ENCODE measurements at places on chromosomes 13 and 19.
A peak's percentile ranks its signal among the peaks of the same experiment; 100 is the strongest.

DNA sequence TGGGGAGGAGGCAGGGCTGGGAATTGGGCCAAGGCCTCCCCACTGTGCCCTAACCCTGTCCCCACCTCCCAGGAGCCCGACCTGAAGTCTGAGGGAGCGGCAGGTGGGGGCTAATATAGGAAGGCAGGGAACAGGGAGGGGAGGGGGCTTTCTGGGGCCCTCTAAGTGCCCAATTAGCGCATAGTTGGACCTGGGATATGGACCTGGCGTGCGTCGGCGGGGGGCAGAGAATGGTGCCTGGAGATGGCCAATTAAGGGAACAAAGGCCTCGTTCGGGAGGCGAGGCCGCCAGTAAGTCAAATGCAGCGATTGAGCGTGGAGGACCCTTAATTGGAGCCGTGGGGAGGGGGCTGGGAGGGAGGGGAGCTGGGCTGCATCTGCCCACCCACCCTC lies at the start of gene C19orf85:
TSS of gene C19orf85 (minus strand) at position 90 of the 393 bp plus-strand sequence. CDS start 197 bp downstream, outside the sequence.
- no peak for DNase-seq

DNA sequence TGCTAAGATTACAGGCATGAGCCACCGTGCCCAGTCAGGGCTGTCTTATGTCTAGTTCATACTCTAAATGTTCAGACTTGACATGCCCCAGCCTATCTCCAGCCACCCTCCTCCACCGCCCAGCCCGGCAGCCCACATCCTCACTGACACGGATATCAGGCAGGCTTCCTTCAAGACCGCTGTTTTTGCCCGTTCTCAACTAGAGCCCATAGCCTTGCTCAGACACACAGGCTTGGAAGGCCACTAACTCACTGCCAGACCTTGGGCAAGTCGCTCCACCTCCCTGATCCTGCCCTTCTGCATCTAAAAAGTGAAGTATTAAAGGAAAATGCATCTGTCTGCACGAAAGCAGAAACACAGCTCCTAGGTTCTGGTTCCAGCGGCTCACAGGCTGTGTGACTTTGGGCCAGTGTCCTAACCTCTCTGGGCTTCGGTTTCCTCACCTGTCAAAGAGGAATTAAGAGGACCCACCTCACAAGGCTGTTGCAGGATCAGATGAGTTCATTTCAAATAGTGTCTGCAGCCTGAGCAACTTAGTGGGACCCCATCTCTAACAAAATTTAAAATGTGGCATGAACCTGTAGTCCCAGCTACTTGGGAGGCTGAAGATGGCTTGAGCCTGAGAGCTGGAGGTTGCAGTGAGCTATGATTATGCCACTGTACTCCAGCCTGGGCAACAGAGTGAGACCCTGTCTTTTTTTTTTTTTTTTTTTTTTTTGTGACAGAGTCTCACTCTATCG lies 14.5 kb upstream of the CERS4 start:
- peak; percentile 58 for DNase-seq

DNA sequence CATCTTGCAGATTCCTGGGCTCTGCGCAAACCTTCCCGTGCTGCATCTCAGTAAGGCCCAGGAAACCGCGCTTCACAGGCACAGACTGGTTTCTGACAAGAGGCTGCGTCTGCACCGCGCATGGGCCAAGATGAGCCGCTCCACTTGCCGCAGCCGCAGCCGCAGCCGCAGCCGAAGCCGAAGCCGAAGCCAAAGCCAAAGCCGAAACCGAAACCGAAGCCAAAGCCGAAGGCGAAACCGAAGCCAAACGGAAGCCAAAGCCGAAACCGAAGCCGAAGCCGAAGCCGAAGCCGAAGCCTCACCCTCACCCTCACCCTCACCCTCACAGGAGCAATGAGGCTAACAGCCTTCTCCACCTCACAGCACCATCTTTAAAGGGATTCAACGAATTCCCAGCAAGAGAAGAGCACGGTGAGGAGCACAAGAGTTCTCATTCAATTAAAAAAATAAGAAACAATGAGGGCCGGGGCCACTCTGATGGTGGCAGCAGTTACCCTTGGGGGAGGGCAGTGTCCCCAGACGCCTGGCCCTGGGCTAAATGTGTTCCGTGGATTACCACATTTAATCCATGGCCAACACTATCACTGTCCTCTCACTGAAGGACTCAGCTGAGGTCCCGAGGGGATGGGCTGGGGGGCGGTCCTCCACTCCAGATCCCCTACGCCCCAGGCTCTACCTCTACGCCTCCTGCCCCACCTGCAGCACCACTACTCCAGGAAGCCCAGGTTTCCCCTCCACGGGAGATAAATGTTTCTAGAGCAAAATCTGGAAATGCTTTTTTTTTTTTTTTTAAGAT lies 29.1 kb downstream of the ZNF787 start:
- DNase-seq: no peak

GRCh38 chr19:39832341-39833083 lies 1.4 kb downstream of the DYRK1B start:
- no peak for DNase-seq

- no peak for DNase-seq
Measured at GRCh38 chr13:77318741-77319140, 8.2 kb downstream of the MYCBP2 start.

- DNase-seq: no peak
Measured at GRCh38 chr13:45951724-45952123, 100.2 kb upstream of the SIAH3 start.

GRCh38 chr13:108313382-108313781 lies 43.9 kb downstream of the TNFSF13B start:
- no peak for DNase-seq

DNA sequence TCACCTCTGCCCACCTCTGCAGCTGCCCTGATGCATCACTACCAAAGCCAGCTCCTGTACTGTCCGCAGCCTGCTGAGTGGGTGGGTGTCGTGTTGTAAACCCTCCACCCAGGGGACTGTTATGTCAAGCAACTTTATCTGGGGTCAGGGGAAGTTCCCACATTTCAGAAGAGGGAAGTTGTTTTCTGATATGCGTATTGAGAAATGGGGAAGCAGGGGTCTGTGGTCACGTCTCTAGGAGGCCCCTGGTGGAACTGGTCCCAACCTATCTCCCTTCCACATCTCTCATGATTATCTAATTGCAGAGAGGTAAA lies 31.2 kb downstream of the CLEC17A start:
- no peak for DNase-seq

DNA sequence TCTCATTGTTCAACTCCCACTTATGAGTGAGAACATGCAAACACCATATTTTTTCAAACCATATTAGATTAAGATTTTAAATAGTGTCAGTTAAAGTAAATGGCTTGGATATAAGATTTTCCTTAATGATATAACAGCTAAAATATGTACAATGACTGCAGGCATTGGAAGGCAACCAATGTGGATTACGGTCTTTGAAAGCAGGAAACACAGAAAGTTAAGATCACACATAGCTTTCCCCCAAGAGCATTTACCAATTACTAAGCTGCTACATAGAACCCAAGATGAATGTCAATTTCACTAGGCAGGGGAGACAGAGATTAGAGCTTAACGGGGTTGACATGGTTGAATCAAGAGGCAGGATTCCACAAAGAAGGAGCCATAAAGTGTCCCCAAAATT lies 173.2 kb upstream of the TRPC4 start:
- DNase-seq: no peak

GRCh38 chr19:12912571-12912970 lies 6.5 kb downstream of the SYCE2 start:
- no peak for DNase-seq

GRCh38 chr19:45952686-45953505 lies 20.8 kb downstream of the NOVA2 start:
- DNase-seq: peak; percentile 86

- peak; percentile 89 for DNase-seq
Measured at GRCh38 chr19:18109733-18110608, 12.4 kb downstream of the MAST3 start.

- DNase-seq: no peak
Measured at GRCh38 chr19:17255150-17255621, 9.4 kb downstream of the USHBP1 start.

DNA sequence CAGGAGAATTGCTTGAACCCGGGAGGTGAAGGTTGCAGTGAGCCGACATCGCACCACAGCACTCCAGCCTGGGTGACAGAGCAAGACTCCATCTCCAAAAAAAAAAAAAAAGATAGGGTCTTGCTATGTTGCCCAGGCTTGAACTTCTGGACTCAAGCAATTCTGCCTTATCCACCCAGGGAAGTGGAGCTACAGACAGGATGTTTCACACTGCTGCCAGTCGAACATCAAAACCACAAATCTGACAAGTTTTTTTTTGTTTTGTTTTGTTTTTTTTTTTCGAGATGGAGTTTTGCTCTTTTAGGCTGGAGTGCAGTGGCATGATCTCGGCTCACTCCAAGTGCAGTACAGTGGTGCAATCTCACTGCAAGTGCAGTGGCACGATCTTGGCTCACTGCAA lies 10.8 kb downstream of the XPO4 start:
- DNase-seq: no peak

DNA sequence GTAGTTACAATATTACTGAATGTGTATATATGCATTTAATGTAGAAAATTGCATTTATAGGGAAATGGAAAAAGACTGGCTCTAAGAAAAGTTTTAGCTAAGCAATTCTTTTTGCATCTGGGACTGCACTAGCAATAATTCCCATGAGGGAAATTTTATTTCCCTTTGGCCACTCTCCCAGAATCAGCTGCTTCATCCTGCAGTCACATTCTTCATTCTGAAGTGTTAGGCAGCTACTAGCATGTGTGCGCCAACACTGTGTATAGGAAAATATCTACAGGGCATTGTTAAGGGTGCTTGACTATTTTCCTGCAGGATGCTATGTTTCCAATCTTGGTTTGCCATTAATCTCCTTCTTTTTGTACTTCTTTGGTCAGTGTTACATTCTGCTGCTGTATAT lies 312.8 kb upstream of the PCDH20 start:
- no peak for DNase-seq

DNA sequence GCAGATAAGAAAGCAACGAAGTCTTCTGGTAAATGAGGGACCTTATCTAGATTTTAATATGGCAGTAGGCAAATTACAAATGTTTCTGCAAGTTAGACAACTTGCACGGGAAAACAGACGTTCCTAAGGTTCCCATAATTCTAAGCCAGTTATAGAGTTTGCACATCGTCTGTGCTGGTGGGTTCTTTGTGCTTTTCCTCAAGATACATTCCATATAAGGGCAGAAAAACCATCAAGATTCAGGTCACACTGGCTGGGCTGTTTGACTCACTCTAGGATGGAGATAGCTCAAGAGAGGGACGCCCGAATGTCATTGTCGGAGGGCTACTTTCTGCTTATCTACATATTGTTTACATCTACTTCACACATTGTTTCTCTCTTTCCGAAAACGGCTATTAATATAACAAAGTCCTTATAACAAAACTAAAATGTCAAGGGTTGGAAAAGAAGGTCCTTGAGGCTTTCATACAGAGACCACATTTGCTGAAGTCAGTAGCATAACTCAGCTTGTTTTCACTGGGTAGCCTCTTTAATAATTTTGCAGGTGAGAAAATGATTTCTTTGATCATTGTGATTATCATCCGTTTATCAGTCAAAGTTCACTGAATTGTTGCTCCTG lies 44.4 kb downstream of the SOX1 start:
- DNase-seq: no peak

GRCh38 chr19:45468159-45468651 lies 409 bp downstream of the FOSB start:
- peak; percentile 89 for DNase-seq

GRCh38 chr13:108859197-108860012 lies 230.0 kb downstream of the MYO16 start:
- DNase-seq: no peak

- DNase-seq: no peak
Measured at GRCh38 chr13:98300956-98301641, 124.0 kb upstream of the RNF113B start.

DNA sequence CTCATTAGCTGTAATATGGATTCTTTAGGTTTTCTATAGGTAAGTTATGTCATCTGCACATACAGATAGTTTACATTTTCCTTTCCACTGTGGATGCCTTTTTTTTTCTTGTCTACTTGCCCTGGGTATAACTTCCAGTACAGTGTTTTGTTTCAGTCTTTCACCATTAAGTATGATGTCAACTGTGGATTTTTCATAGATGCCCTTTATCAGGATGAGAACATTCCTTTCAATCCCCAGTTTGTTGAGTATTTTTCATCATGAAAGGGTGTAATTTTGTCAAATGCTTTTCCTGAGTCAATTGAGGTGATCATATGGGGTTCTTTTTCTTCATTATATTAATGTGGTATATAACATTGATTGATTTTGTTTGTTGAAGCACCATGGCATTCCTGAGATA lies 43.6 kb upstream of the SACS start:
- no peak for DNase-seq

GRCh38 chr13:49776871-49777270 lies 15.6 kb downstream of the KPNA3 start:
- DNase-seq: no peak

GRCh38 chr13:62613819-62614218 lies 1198.2 kb upstream of the PCDH20 start:
- DNase-seq: no peak

- DNase-seq: no peak
Measured at GRCh38 chr19:16957151-16957701, 68.4 kb downstream of the F2RL3 start.

DNA sequence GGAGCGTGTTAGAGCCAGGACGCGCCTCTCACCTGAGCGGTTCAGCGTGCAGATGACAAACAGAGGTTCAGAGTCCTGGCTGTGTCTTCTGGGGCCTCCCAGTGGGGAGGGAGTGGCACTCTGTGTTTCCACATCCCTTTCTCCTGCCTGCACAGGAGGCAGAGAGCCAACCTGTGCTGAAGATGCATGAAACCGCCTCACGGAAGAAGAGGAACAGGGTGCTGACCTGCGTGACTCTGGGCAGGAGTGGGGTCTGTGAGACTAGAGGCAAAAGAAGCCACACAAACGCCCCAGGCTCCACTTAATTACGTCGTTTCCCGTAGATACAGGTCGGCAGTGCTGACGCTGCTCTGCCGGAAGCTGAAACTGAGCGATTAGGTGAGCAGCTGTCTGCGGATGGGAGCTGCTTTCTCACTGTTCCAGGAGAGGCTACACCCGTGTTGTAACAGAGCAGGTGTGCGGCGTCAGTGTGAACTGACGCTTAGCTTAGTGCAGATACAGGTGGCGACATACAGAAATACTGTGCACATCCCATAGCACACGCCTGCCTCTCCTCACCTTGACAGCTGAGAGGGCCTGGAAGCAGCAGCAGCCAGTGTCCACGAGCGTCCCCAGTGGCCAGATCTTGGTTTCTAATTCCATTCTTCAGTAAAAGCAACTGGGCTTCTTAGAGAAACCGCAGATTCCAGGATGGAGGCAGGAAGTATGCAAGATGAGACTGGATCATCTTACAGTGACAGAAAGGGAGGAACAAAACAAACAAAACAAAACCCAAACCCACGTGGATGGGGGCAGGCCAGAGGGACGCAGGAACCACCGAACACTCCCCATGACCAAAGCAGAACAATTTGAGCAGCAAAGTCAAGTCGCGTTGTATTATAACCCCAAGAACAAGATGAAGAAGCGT lies 37.7 kb upstream of the MCF2L start:
- no peak for DNase-seq

- no peak for DNase-seq
Measured at GRCh38 chr19:32317086-32317485, 28.3 kb upstream of the ZNF507 start.

GRCh38 chr19:35262101-35262761 lies 6.5 kb upstream of the USF2 start:
- peak; percentile 39 for DNase-seq
